ENCODE measurements at places on chromosomes 3 and 15. TPM values are rescaled to one million over a fixed set of nuclear protein-coding genes. Genes with fewer than 3 reads are reported as not detected.

- no peak overlapping the region for H3K4me3 ChIP-seq
- no peaks in the 10 kb centered on the region for H3K36me3 ChIP-seq
- no peaks in the 10 kb centered on the region for H3K27me3 ChIP-seq
- H3K4me1 ChIP-seq = no peaks in the 10 kb centered on the region
- no peak for DNase-seq
Measured at GRCh38 chr3:87045473-87045872, 54.5 kb upstream of the VGLL3 start.

- no peaks in the 10 kb centered on the region for H3K27me3 ChIP-seq
- DNase-seq = peak; percentile 34
- H3K4me3 ChIP-seq = no peak overlapping the region
- peaks cover 6% of the 10 kb centered on the region for H3K4me1 ChIP-seq
Measured at GRCh38 chr15:68561171-68561900, 17.5 kb upstream of the CORO2B start.

- H3K27ac ChIP-seq = peak overlapping the region; percentile 59
- no peaks in the 10 kb centered on the region for H3K36me3 ChIP-seq
- H3K27me3 ChIP-seq = no peaks in the 10 kb centered on the region
- no peak overlapping the region for H3K4me3 ChIP-seq
- peaks cover 14% of the 10 kb centered on the region for H3K4me1 ChIP-seq
- DNase-seq = peak; percentile 90
Measured at GRCh38 chr15:45454814-45455213, 67.7 kb downstream of the SLC30A4 start.

The ALDH1A2 gene
- total RNA-seq = 10.0 TPM

GRCh38 chr3:12369598-12369997 is 80.7 kb downstream of the PPARG start:
- no peak for DNase-seq
- H3K27me3 ChIP-seq = no peaks in the 10 kb centered on the region
- peaks cover 10% of the 10 kb centered on the region for H3K4me1 ChIP-seq

GRCh38 chr15:20272422-20273184 is 269.0 kb downstream of the GOLGA6L6 start:
- H3K36me3 ChIP-seq = no peaks in the 10 kb centered on the region
- H3K27me3 ChIP-seq = no peaks in the 10 kb centered on the region
- DNase-seq = no peak
- no peak overlapping the region for H3K27ac ChIP-seq

The MOBP gene
- total RNA-seq = not detected

DNA sequence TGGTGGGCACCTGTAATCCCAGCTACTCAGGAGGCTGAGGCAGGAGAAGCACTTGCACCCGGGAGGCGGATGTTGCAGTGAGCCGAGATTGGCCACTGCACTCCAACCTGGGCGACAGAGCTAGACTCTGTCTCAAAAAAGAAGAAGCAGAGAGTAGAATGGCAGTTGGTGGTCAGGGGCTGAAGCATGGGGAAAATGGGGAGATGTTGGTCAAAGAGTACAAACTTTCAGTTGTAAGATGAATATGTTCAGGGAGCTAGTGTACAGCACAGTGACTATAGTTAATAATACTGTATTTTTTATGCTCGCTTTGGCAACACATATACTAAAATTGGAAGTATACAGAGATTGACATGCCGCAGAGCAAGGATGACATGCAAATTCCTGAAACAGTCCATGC is 41.5 kb downstream of the PCNP start:
- no peaks in the 10 kb centered on the region for H3K36me3 ChIP-seq
- H3K27ac ChIP-seq = no peak overlapping the region
- H3K4me1 ChIP-seq = no peaks in the 10 kb centered on the region
- H3K27me3 ChIP-seq = no peaks in the 10 kb centered on the region

DNA sequence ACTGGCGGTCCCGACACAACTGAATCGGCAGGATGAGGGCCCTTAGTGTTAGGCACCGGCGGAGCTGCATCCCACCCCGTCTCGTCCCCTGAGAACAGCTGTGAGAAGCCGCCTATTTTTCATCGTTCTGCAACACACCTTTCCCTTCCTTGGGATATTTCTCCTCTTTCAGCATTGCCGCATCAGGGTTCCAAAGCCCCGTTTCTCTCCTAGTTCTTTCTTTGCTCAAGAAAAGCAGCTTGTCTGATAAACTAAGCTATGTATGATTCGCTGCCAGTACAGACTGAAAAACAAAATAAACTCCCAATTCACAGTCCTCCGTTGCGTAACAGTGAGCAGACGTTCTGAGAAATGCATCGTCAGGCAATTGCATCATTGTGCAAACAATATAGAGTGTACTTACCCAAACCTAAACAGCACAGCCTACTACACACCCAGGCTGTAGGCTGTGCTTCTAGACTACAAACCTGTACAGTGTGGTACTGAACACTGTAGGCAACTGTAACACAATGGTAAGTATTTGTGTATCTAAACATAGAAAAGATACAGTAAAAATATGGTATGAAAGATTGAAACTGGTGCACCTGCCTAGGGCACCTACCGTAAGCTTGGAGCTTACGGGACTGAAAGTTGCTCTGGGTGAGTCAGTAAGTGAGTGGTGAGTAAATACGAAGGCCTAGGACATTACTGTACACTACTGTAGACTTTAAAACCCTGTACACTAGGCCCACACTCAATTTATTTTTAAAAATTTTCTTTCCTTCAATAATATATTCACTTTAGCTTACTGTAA is 8.9 kb upstream of the ADAMTS17 start:
- DNase-seq = no peak
- peak overlapping the region; percentile 77 for H3K4me3 ChIP-seq
- H3K27me3 ChIP-seq = no peaks in the 10 kb centered on the region
- peak overlapping the region; percentile 84 for H3K27ac ChIP-seq

- H3K36me3 ChIP-seq = no peaks in the 10 kb centered on the region
- H3K4me3 ChIP-seq = no peak overlapping the region
- DNase-seq = no peak
- H3K27ac ChIP-seq = no peak overlapping the region
- H3K27me3 ChIP-seq = no peaks in the 10 kb centered on the region
- no peaks in the 10 kb centered on the region for H3K4me1 ChIP-seq
Measured at GRCh38 chr3:159987291-159987711, 1.3 kb upstream of the IL12A start.

DNA sequence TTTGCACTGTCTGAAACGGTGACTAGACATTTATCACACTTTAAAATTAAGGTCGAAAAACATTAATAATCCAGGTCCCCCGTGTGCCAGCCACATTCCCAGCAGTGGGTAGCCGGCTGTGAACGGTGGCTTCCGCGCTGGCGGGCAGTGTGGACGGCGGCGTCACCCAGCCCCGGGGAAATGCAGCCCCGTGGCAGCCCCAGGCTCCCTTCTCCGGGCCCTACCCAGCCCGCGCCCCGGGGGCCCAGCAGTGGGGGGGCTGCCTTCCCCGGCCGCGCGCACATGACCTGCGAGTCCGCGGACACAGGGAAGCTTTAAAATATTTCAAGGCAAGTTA is 25.3 kb downstream of the GABRA5 start:
- H3K27me3 ChIP-seq = no peaks in the 10 kb centered on the region
- H3K4me3 ChIP-seq = no peak overlapping the region
- no peaks in the 10 kb centered on the region for H3K4me1 ChIP-seq
- no peak overlapping the region for H3K27ac ChIP-seq
- DNase-seq = no peak
- H3K36me3 ChIP-seq = no peaks in the 10 kb centered on the region

DNA sequence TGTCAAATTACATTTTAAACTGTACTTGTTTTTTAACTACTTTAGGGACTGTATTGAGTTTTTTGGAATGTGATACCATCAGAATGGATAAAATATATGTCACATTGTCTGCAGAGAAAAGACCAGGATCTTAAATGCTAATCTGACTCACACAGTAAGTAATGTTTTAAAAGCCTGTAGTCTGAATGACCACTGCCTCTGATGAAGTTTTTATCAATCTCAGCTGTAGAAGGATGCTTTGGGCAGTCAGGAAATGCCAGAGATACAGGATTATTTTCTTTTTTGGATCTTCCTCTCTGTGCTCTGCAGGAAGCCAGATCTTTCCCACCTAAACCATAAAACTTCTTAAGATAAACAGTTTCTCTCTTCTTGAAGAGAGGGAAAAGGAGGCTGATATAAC is 73.1 kb upstream of the PRTG start:
- H3K27me3 ChIP-seq = no peaks in the 10 kb centered on the region
- no peak overlapping the region for H3K4me3 ChIP-seq
- H3K27ac ChIP-seq = no peak overlapping the region
- DNase-seq = no peak

DNA sequence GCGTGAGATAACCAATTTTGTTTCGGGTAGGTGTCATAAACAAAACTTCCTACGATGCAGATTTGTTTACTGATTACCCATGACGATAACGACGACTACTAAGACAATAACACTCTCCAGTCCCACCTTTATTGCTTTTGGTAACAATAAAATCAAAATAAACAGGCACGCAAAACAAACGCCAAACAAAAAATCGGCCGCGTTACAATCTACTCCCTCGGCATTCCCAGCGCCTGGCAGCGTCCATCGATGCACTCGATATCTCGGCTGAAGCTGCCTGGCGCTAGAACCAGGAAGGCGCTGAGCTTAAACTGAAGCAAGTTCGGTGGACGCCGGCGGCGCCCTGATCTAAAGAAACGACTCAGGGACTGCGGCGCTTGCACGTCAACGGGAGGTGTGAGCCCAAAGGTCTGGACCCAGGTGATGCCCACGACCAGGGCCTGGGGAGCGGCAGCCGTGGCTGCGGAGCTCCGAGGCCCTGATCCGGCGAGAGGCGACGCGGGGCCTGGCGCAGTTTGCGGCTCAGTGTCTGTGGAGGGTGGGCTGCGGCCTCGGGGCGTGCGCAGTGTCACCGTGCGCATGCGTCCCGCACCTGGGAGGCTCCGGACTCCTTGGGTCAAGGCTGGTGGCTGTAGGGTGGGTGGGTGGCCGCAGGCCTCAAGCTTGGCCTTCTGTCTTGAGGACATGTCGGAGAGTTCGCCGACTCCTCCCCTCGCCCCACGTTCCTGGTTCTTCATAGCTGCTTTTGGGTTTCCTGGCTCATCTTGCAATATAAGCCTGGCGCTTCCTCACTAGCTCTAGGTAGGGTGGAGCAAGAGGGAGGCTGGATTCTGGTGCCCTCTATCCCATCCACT is at the start of gene RSRC1:
RSRC1 (plus strand) TSS at position 286 of the 854 bp plus-strand sequence. CDS start 12,016 bp downstream, outside the sequence.
- peaks cover 34% of the 10 kb centered on the region for H3K4me1 ChIP-seq
- peak within 1 kb of the TSS; percentile 90 for H3K4me3 ChIP-seq
- H3K27me3 ChIP-seq = peaks cover 38% of the 10 kb centered on the region
- peak within 1 kb of the TSS; percentile 66 for H3K27ac ChIP-seq
- H3K36me3 ChIP-seq = no peaks in the 10 kb centered on the region

DNA sequence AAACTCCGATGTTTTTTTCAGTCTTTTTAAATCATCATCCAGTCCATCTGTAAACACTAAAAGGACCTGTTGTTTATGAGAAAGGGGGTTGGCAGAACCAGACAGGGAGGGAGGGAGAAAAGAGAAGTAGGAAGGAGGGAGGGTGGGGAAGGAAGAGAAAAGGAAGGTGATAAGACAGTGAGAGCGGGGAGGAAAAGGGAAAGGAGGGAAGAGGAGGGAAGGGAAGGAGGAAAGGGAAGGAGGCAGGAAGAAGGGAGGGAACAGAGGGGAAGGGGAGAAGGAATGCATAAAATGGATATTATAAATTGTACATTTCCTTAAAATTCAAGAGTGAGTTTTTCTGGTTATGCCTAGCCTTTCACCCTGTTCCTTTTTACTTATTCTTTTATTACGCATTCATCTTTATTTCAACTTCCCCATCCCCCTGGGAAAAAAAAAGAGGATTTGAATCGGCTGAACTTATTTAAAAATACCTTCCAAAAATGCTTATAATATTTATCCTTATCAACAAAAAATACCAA is 50.1 kb upstream of the CAPN7 start:
- no peak for DNase-seq
- no peaks in the 10 kb centered on the region for H3K4me1 ChIP-seq
- H3K27ac ChIP-seq = no peak overlapping the region
- H3K36me3 ChIP-seq = no peaks in the 10 kb centered on the region
- no peaks in the 10 kb centered on the region for H3K27me3 ChIP-seq

- H3K4me1 ChIP-seq = peaks cover 2% of the 10 kb centered on the region
- H3K27me3 ChIP-seq = no peaks in the 10 kb centered on the region
- H3K27ac ChIP-seq = no peak overlapping the region
- no peaks in the 10 kb centered on the region for H3K36me3 ChIP-seq
- H3K4me3 ChIP-seq = no peak overlapping the region
- no peak for DNase-seq
Measured at GRCh38 chr3:64229903-64230302, 4.6 kb upstream of the PRICKLE2 start.

GRCh38 chr15:45586601-45587094 is 531 bp upstream of the BLOC1S6 start:
- peak overlapping the region; percentile 92 for H3K27ac ChIP-seq
- no peaks in the 10 kb centered on the region for H3K27me3 ChIP-seq
- no peaks in the 10 kb centered on the region for H3K36me3 ChIP-seq
- H3K4me3 ChIP-seq = peak overlapping the region; percentile 87
- H3K4me1 ChIP-seq = peaks cover 5% of the 10 kb centered on the region

- no peak overlapping the region for H3K4me3 ChIP-seq
- DNase-seq = no peak
- H3K36me3 ChIP-seq = no peaks in the 10 kb centered on the region
- H3K4me1 ChIP-seq = no peaks in the 10 kb centered on the region
- no peaks in the 10 kb centered on the region for H3K27me3 ChIP-seq
Measured at GRCh38 chr3:159250961-159251360, 449.1 kb downstream of the MFSD1 start.

GRCh38 chr15:45113380-45113990 is 487 bp downstream of the DUOX2 start:
- DNase-seq = no peak
- no peak overlapping the region for H3K4me3 ChIP-seq
- H3K27me3 ChIP-seq = peaks cover 49% of the 10 kb centered on the region
- no peak overlapping the region for H3K27ac ChIP-seq

- no peaks in the 10 kb centered on the region for H3K36me3 ChIP-seq
- no peak overlapping the region for H3K27ac ChIP-seq
- H3K4me1 ChIP-seq = no peaks in the 10 kb centered on the region
- no peak overlapping the region for H3K4me3 ChIP-seq
Measured at GRCh38 chr3:131072845-131073244, 46.2 kb downstream of the NEK11 start.

DNA sequence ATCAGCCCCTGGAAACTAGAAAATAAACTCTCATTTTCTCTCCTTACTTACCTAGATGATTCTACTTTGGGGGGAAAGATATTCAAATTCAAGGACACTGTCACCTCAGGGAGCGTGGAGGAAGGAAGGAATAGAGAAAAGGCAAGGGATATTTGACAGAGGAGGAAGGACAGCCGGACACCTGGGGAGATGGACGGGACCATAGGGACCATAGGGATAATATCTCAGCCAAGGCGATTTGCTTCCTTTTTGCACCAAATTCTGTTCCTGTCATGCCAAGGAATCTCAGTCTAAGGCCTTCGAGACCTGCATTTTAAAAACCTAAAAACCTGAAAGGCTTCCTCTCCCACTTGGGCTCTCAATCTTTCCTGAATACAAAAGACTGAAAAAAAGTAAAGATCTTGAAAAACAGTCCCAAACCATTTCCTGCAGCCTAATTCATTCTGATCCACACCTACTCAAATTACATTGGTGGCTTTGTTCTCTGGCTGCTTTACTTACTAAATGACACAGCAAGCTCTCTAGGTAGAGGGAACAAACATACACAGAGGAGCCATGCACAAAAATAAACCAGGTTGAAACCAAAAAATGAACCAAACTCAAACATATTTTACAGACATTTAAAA is 73.9 kb upstream of the SLC24A5 start:
- no peaks in the 10 kb centered on the region for H3K27me3 ChIP-seq
- H3K4me3 ChIP-seq = no peak overlapping the region
- no peak for DNase-seq

The CYP1A1 gene
- total RNA-seq = 3.3 TPM

Data from Peyer's patch (tissue), 4 donors.